NCI-H1417 (cell line): ENCODE measurements at places on chromosomes 5 and 9.

DNA sequence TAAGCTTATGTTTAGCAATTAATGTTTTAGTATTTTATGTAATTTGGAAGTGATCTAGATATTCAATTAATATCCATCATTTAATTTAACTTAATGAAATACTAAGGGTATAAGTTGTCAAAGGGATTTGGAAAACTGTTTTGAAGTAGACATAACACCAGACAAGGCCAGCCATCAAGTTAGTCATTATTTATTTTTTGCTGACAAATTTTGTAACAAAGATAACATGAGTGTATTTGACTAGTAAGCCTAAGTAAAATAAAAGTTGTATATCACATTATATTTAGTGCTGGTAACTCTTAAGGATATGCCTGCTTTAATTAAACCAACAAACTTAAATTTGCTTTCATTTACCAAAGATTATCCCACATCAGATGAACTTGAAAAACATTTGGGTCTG, 125.9 kb upstream of the TNFAIP8 start:
- DNase-seq: no peak

DNA sequence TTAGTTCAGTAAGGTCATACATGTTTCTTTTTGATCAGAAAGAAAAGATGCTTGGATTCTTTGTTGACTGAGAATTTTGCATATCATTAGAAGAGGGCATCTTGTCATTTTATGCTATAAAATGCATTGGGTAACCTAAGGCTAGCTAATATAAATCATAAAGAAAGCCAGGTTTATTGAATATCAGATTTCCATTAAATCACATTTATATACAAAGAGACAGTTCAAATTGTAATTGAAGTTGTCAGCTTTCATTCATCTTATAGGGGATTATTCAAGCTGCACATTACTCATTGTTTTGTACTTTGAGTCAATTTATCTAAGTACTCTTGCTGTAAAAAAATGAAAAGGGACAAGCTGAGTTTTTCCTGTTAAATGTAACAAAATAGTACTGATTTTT, 259.1 kb upstream of the CDH12 start:
- DNase-seq: no peak

- DNase-seq: peak; percentile 71
Measured at GRCh38 chr9:135085830-135086546, 1.5 kb upstream of the OLFM1 start.

GRCh38 chr9:88949425-88949824, 41.8 kb upstream of the S1PR3 start:
- DNase-seq: peak; percentile 26

DNA sequence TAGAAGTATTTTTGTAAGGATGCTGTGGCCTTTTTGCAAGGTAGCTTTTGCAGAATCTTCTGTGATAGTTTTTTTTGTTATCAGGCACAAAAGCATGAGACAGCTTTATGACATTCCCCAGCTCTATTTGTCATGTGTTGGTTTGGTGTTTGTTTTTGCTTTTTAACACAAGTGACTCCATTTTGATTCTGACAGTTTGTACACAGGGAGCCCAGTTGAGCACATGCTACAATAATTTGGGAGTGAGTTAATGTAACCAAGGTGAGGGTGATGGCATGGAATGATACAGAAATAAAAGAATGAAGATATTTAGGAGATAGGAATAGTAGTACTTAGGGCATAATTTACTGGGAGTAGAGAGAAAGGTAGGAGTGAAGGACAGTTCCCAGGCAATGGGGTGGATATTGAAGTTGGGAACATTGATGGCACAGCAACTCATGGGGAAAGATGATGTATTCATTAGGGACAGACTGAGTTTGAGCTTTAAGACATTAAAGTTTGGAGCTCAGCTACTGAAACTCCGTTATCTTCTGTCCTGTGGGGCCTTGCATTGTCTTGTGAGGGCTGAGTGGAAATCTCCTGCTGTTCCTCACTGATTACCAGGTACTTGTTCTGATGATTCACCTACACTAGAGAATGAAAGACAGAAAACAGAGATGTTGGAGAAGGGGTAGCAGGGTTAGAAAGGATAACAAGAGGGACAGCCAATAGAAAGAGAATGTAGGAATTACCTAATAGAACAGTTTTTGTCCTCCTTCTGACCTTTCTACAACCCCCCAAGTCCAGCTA, 88.3 kb upstream of the CCDC112 start:
- DNase-seq: no peak

GRCh38 chr5:113340537-113340936, 94.3 kb downstream of the TSSK1B start:
- DNase-seq: no peak

DNA sequence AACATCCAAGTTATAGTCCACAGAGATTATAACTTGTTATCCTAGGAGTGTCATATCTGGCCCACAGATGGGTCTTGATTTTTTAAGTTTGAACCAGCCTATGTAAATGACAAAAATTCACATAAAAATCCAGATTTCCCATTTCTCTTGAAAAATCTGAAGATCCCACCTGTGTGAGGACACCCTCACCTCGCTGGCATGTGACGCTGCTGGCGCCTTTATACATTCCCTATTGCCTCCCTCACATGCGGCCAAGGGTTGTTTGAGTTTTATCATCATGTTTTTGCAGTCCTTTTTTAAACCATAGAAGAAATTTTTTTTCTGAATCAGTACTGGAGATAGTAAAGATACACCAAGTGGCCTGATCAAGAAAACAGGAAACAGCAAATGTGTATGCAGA, 25.9 kb upstream of the PPP1R2B start:
- no peak for DNase-seq

DNA sequence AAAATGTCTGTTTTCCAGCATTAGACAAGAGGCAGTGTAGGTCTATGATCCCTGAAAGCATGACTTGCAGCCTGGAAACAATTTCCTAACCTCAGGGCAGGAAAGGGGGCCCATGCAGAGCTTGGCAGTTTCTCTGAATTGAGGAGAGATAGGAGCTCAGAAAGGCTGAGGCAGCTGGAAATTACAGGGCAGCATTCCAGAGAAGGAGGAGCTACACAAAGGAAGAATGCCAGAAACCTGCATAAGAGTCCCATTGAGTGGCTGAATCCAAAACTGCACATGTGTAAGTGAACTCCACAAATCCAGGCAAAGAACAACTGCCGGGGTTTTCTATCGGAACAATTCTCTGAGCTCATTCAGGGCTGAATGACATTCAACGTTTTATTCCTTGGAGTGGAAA, 346.8 kb downstream of the PIK3R1 start:
- no peak for DNase-seq

- no peak for DNase-seq
Measured at GRCh38 chr5:143396353-143396940, 7.0 kb downstream of the NR3C1 start.
